GM12878 (cell line): ENCODE measurements at places on chromosomes 16 and 17.

- DNase-seq, result no peak
These were observed 1.3 kb upstream of the SENP3 start for GRCh38 chr17:7560172-7561027.

- DNase-seq, result no peak
These were observed 228.8 kb upstream of the AXIN2 start for GRCh38 chr17:65790241-65790640.

DNA sequence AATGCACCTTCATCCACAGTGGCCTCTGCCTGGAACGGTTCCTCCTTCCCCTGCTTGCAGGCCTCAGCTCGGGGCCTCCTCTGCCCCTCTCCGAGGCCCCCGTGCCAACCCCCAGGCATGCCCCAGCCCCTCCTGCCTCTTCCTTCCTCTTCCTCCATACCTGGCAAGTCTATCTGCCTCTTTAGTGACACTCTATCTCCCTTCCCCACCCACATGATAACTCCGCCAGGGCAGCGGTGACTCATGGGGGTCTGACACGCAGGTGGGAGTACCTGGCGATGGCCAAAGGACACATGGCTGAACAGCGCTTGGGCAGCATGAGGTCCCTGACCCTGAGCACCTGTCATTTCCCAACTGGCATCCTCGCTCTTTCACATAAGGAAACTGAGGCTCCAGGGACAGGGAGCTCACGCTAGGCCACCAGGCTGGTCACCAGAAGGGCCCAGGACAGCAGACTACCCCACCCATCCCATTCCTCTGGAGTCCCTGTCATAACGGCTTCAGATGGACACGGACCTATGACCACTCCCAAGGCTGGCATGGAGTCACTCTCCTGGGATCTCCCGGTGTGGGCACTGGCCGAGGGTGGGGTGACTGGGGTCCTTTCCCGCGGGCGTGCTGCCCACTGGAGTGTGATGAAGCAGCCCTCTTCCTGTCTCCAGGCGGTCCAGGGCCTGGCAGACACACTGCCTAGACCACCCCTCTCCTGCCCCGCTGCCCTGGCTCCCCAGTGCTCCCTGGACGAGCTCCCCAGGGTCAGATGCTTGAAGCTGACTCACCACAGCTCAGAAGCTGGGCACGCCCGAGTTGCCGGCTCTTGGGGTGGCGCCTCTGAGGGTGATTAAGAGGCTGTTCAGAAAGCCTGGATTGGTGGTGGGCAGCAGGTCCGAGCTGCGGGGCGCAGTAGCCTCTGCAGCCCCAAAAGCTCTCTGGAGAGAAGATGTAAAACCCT is 100.6 kb downstream of the ENGASE start:
- no peak for DNase-seq

- DNase-seq, result no peak
These were observed 1.0 kb downstream of the GALNS start for GRCh38 chr16:88855736-88856121.

DNA sequence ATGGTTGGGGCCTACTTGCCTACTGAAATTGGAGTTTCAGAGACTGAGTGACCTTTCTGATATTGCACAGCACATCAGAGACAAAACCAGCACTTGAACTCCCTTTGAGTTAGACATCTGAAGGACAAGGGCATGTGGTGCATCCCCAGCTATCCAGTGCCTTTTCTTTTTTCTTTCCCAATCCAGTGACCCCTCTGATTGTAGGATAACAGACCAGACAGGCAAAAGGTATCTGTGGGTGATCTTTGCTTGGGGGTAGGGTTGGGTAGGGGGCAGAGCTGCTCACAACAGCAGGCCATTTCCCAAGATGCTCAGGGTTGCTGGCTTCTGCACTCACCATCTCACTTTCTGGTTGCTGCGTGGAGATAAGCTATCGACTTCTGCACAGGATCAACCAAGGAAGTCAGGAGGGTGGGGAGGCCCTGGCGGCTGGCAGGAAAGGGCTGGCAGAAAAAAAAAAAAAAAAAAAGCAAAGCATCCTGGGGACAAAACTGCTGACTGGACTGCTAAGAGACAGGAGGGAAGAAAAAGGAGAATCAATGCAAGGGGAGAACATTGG is 42.2 kb downstream of the HOXB1 start:
- DNase-seq, result no peak

DNA sequence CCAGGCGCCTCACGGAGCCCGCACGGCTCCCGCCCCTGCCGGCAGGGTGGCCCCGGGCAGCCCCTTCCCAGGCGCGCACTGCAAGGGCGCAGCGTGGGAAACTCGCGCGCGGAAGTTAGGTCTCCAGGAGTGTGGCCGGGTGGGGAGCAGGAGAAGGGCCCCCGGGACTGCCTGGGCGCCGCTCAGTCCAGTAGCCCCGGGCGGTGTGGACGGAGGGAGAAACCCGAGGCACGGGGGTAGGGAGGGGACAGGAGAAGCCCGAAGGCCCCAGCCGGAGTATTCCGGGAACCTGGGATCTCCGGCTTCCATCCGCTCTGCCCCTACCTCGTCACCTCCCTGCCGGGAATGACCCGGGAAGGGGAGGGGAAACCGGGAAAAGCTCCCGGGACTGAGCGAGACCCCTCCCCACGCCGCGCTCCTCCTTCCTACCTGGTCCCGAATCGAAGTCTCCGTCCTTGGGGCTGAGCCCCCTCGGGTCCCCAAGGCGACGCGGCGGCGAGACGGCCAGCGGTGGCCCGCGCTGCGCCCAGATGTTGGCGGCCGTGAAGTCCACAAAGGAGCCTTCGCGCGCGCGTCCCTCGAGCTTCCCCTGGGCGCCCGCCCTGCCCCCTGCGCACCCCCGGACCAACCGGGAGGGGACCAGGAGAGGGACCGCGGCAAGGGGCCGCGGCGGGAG is 418 bp downstream of the SOCS3 start:
- DNase-seq, result no peak

GRCh38 chr16:77480681-77481315 is 46.0 kb upstream of the ADAMTS18 start:
- no peak for DNase-seq

GRCh38 chr16:84362471-84362941 is 5.8 kb upstream of the ATP2C2 start:
- no peak for DNase-seq

DNA sequence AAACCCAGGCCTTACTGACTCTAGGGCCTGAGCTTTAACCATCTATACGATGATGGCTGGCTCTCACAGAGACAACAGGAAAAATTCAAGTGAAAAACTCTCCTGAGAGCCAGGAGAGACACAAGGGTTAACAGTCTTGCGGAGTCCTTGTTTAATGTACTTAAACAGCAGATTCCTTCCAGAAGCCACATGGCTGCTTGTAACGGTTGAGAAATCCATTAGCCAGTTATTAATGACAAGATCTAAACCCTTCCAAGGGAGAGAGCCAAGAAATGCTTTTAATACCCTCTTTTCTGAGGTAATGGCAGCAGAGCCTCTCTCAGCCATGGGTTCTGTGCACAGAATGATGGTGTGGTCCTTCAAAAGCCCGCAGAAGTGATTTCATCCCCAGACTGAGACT is 5.2 kb upstream of the ALDOA start:
- no peak for DNase-seq

GRCh38 chr17:77996256-77996655 is 37.8 kb downstream of the TNRC6C start:
- DNase-seq, result no peak

- no peak for DNase-seq
These were observed 369.2 kb downstream of the CDH13 start for GRCh38 chr16:82995924-82996441.
